ENCODE measurements at places on chromosomes 5 and 9.
A peak's percentile ranks its signal among the peaks of the same experiment; 100 is the strongest.

DNA sequence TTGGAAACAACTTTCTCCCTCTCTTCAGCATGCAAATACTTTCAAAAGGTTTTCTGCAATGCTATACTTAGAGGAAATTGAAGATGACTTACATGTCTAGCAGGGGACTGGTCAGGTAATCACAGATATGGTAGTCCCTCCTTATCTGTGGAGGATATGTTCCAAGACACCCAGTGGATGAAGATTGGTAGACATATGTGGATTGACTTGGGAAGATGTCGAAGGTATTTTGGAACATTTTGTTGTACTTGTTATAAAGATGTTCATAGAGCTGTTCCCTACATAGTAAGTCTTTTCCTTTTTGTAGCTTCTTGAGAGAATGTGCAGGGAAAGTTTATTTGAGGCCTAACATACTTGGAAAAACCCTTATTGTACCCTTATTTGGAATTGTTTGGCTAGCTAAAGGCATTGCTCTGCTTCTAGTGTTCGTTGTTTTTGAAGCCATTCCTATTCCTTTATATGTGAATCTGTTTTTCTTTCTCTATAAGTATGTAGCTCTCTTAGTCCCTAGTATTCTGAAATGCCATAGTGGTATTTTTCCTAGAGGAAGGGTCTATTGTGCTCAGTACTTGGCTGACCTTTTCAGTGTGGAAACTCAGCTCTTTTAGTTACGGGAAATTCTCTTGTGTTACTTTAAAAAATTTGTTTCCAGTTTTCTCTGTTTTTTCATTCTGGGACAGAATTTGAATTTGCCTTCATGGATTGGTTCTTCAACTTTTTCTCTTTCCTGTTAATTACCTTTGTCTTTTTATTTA lies 25.7 kb downstream of the GPR151 start:
- DNase-seq, result no peak

DNA sequence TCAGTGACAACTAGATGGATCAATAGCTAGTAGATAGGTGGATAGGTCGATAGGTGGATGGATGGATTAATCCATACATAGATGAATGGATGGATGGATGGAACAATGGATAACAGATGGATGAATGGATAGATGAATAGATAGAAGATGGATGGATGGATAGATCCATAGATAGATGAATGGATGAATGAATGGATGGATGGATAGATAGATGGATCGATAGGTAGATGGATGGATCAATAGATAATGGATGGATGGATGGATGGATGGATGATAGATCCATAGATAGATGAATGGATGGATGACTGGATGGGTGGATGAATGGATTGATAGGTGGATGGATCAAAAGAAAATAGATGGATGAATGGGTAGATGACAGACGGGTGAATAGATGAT lies 5.1 kb downstream of the SLC6A3 start:
- no peak for DNase-seq

GRCh38 chr5:35651002-35651756 lies 33.5 kb downstream of the SPEF2 start:
- peak; percentile 32 for DNase-seq

DNA sequence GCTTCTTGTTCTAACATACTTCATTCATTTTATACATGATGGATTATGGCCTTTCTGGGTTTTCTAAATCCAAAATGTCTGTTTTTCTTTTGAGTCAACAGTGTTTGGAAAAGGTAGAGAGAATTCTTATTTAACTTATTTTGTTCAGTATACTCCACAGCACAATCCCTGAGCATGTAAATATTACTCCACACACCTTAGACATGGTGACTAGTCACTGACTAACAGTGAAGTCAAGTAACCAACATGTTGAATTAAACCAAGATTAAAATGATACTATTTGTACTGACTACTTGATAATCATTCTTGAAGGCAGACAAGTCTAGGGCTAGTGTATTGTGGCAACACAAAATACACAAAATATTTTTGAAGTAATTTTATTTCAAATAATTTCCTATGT lies 55.0 kb downstream of the HAPLN1 start:
- no peak for DNase-seq

GRCh38 chr5:39013938-39014337 lies 60.3 kb downstream of the RICTOR start:
- DNase-seq, result no peak

- DNase-seq, result no peak
These were observed 245.7 kb downstream of the BNC2 start for GRCh38 chr9:16624744-16625117.

DNA sequence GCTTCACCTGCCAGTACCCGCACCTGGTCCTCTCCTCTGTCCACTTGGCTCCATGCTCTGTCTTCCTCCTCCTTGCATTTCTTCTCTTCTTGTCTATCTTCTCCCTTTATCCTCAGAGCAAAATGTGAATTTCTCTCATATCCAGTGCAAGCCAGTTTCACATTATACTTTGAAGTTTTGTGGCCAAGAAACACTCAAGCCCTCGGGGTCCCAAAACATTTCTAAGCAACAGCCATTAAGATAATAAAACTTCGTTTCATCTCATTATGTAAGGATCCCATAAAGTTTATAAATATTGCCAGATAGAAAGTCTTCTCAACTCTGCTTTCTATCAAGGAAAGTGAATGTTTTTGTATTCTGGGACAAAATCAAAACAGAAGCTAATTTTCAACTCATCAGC lies 178.8 kb downstream of the SNX18 start:
- no peak for DNase-seq

GRCh38 chr9:19925674-19926503 lies 137.1 kb upstream of the SLC24A2 start:
- peak; percentile 27 for DNase-seq

DNA sequence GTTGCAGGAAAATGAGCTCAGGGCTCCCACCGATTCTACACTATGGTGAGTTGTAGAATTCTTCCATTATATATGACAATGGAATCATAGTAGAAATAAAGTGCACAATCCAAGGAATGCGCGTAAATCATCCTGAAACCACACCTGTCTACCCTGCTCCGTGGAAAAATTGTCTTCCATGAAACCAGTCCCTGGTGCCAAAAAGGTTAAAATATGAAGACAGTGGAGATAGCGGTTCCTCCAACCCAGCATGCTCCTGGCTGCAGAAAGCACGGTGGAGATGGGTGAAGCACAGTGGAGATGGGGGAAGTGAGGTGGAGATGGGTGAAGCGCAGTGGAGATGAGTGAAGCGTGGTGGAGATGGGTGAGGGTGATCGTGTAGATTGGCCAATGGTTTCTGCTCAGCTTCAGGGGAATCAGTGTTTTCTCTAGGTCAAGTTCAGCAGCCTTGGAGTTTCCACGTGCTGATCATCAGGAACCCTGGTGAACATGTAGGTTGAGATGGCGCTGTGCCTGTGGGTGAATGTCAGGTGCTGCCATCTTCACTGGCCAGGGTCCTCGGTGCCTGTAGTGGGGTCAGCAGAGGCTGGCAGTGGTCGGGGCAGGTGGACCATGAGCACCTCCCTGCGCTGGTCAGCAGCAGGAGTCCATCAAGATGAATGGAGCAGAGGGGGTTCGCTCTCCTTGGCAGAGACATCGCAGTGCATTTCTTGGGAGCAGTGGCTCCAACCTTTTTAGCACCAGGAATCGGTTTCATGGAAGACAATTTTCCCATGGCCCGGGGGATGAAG lies 20.3 kb downstream of the PAEP start:
- DNase-seq, result no peak

- DNase-seq, result no peak
These were observed 42.3 kb downstream of the FAM78A start for GRCh38 chr9:131233995-131234394.

- no peak for DNase-seq
These were observed 3.2 kb upstream of the TENT4A start for GRCh38 chr5:6710070-6710469.

DNA sequence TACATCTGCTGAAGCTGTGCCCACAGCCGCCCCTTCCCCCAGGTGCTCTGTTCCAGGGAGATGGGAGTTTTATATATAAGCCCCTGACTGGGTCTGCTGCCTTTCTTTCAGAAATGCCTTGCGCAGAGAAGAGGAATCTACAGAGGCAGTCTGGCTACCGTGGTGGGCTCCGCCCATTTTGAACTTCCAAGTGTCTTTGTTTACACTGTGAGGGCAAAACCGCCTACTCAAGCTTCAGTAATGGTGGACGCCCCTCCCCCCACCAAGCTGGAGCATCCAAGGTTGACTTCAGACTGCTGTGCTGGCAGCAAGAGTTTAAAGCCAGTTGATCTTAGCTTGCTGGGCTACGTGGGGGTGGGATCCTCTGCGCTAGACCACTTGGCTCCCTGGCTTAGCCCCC lies 41.3 kb downstream of the RANBP17 start:
- no peak for DNase-seq

DNA sequence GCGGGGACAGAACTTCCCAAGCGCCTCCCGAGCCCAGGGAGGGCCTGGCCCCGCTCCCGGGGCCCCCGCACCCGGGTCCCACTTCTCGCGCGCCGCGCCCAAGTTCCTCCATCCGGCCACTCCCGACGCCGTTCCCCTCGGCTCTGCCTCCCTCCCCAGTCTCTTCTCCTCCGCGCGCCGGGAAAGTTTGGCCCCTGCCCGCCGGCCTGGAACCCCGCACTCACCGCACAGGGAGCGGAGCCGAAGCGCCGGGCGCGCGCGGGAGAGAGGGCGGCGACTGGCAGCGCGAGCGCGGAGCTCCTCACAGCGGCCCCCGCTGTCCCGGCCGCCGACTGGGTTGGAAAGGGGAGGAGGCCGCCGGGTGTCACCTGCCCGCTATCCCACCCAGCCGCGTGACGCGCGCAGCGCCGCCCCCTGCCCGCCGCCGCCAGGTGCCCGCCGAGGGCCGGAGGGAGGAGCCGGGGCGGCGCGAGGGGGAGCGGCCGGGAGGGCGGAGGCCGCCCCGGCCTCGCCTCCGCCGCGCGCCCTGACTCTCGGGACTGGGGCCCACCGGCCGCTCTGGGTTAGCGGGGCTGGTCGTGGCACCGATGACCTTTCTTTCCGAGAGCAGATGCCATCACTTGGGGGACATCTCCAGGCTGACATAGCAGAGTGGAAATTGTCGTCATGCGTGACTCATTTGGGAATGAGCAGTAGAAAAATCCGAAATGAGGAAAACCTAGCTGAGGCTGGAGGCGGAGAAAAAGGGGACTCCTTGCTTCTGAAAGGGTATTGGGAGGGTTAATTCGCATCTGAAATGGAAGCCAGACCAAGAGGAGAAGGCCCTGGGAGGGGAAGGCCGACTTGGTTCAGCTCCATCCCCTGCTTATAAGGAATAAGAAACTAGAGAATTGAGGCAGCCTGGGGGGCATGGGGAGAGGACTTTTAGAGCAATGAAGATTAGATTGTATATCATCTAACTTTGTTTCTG lies at the start of gene ELOVL7:
ELOVL7 (minus strand) TSS at position 334 of the 970 bp plus-strand sequence. CDS start 56,872 bp downstream, outside the sequence.
- no peak for DNase-seq

GRCh38 chr9:76247426-76247825 lies 146.8 kb downstream of the RFK start:
- DNase-seq, result no peak

DNA sequence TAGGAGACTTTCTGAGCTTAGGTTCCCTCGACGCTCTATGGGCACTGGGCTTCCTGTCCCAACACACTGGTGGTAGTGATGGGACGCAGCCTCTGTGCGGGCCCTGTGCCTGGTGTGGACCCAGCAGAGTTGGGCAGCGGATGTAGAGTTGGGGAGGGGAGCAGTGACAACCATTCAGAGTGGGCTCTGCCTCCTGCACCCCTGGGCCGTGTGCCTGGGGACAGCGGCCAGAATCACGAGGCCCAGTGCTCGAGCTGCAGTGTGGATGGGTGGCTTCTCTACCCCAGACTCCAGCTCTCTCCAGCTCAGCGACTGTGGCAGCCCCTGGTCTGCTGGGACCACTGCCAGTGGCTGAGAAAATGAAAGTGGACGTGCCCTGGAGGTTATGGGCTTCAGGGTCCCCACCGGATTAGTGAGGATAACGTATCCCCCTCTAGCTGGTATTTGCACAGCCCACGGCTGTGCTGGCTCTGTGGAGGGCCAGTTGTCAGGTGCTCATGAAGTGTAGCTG lies 18.6 kb downstream of the RXRA start:
- no peak for DNase-seq

- no peak for DNase-seq
These were observed 2.4 kb downstream of the GLIPR2 start for GRCh38 chr9:36138901-36139300.

GRCh38 chr9:134338394-134339182 lies 12.3 kb downstream of the RXRA start:
- no peak for DNase-seq

DNA sequence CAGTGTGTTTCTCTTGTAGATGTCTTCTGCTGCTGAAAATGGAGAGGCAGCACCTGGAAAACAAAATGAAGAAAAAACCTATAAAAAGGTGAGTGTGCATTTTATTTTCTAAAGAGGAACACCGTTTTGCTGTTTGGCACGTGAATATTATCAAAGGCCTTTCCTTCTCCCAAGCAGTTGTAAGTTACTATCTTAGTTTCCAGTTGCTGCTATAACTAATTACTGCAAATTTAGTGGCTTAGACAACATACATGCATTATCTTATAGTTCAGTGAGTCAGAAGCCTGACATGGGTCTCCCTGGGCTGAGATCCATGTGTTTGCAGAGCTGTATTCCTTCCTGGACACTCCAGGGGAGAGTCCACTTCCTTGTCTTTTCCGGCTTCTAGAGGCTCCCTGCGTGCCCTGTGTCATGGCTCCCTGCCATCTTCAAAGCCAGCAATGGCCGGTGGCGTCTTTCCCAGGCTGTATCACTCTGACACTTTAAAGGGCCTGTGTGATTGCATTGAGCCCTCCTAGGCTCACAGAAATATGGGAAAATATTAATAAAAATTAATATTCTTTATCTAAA lies 117.6 kb downstream of the PIP5K1B start:
- no peak for DNase-seq

- no peak for DNase-seq
These were observed 98.3 kb downstream of the UGCG start for GRCh38 chr9:111994831-111995458.

GRCh38 chr5:171149333-171149732 lies 159.7 kb upstream of the TLX3 start:
- no peak for DNase-seq

GRCh38 chr5:172757394-172758010 lies 13.5 kb downstream of the DUSP1 start:
- no peak for DNase-seq

DNA sequence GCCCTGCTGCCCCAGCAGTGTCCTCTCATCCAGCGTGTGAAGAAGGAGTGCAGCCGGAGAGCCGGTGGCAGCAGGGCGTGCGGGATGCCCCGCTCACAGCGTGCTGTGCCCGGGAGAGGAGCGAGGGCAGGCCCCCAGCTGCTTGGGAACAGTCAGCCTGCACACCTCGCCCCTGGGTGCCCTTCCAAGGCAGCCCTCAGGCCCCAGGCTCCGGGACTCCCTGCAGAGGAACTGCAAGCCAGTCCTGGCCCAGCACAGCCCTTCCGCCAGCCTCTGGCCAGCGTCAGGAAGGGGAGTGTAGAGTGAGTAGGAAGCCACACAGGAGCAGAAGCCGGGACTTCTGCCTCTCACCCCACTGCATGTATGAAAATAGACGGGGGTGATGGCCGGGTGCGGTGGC lies 43.5 kb downstream of the ADAMTS2 start:
- DNase-seq, result no peak

GRCh38 chr5:69364850-69365249 lies 4.5 kb downstream of the AK6 start:
- DNase-seq, result no peak

GRCh38 chr5:153883854-153884611 lies 154.7 kb downstream of the FAM114A2 start:
- no peak for DNase-seq

All from AG09319 (cell line).